Activated CD8-positive, alpha-beta memory T cell treated with anti-CD3 and anti-CD28 coated beads for 48 hours (primary cell): ENCODE measurements at places on chromosomes 16 and 17.
A peak's percentile ranks its signal among the peaks of the same experiment; 100 is the strongest.

- DNase-seq = no peak
These were observed 303.8 kb downstream of the SEC14L1 start for GRCh38 chr17:77444628-77444983.

DNA sequence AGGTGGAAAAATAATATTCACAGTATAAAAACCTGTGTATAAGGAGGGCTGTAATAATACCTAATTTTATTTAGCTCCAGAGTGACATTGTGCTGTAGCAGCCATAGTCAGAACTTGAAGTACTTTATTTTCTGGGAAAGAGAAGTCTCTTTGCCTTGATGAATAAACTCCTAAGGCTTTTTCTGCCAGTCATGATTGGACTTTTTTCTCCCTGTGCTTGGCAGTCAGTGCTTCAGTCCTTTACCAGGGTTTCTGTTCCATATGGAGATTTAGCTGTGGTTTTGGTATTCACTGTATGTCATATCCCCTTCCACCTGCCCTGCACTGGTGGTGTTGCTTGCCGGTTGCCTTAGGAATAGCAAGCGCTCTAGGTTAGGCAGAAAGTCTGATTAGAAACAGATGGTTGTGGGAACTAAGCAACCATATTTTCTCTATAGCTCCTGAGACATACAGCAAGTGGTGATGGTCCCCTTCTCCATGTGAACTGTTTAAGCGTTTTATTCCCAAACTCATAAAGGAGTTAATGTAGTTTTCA is 24.7 kb downstream of the DDX42 start:
- no peak for DNase-seq

DNA sequence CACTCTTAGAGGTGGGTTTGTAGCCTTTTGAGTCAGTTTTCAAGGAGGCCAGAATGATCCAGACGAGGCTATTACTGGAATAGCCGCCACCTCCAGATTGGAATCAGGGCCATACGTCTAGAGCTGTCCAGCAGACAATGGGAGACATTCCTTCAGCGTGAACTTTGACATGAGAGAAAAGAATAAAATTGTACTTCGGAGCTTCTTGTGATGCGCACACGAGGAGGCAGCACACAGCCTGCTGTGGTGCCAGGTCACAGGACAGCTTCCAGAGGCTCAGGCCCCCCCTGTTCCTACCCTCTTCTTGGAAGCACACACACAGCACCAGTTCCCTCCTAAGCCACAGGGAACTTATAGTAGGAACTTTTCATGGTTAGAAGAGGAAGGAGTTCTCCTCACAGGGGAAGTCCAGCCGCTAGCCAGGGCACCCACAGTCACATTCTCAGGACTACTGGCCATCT is 81.0 kb downstream of the VPS53 start:
- DNase-seq = no peak

- DNase-seq = no peak
These were observed 169.3 kb downstream of the RBFOX3 start for GRCh38 chr17:79441356-79442160.

DNA sequence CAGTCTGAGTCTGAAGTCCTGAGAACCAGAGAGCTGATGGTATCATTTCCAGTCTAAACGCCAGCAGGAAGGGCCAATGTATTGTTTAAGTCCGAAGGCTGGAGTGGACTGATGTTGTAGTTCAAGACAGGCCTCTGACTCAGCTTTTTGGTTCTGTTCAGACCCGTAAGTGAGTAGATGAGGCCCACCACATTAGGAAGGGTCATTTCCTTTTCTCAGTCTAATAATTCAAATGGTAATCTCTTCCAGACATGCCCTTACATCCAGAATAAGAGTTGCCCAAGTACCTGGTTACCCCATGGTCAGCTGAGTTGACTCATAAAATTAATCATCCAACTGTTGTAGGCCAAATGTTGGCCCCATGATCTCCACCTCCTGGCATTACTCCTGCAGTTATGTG is 442.6 kb upstream of the HSBP1 start:
- DNase-seq = no peak

DNA sequence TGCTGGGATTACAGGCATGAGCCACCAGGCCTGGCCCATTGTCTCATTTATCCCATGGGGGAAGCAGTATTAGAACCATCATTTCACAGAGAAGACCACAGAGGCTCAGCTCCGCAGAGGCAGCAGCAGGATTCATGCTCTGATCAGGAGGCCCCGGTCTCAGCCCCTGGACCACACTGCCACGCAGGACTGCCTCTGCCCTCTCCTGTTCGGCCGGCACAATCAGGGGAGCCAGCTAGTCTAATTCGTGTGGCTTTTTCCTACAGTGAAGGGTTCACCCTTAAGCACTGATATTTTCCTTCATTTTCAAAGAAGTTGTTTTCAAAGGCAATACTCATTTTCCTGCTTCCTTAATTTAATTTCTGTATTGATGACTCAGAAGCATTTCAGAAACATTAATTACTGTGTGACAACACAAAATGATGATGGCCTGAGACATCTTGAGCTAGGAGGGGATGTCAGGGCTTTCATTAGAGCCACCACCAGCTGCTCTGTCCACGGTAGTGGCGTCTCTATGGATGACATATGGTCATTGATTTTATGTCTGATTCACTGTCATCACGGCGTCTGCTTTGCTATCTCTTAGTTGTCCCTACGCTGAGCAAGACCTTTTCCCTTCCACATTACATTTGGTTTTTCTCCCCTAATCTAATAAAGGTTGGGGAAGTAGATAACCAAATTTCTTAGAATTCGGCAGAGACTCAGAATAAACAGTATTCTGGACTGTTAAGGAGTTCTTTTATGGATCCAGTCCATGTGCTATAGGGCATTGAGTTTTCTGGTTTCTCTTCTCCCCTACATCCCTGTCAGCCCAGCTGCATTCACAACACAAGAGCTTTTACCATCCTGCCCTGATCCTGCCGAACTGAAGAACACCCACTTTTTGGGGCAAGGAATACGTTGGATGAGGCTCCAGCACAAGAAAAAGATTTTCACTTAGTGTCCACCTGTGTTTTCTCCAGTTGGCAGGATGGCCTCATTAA is 314.0 kb downstream of the SLC39A11 start:
- no peak for DNase-seq

GRCh38 chr17:10875984-10876555 is 38.2 kb upstream of the PIRT start:
- peak; percentile 1 for DNase-seq

DNA sequence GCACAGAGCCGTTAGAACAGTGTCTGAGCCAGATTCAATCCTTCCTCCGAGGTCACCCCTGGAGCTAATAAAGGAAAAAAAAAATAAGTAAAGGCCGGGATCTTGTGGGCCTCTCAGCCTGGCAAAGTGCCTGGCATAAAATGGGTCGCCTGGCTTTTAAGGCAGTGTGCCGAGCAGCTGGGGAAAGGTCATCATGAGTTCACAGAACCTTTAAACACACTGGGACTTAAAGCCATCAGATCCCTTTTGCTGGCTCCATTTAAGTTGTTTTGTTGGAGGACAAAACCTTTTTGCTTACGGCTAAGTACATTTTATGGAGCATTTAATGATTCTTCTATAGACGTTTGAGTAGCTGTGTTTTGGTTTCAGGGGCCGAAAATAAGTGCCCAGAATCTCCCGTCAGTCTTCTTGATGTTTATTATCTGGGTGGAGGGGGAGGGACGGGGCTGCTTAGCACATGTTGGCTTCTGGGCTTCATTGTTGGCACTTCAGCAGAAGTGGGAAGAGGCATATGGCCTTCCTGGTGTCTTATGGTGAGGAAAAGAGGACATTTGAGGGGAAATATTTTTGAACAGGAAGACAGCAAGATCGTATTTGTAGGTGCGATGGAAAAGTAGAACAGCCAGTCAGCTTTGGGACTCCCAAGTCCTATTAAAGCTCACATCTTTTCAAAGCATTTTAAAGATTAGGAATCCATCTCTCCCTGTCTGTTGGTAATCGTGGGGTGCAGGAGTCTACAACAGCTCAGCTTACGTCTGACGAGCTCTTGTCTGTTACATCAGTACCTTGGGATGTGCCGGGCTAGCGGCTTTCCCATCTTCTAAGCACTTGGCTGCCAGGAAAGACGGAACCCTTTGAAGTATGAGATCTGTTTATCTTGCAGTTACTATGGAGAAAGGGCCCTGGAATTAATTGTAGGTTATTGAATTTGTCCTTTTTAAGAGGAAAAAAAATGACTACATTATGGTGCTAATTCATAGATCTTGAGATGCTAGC is 31.1 kb downstream of the RBFOX1 start:
- DNase-seq = no peak

- DNase-seq = no peak
These were observed 215.4 kb downstream of the CDH8 start for GRCh38 chr16:61820820-61821219.

DNA sequence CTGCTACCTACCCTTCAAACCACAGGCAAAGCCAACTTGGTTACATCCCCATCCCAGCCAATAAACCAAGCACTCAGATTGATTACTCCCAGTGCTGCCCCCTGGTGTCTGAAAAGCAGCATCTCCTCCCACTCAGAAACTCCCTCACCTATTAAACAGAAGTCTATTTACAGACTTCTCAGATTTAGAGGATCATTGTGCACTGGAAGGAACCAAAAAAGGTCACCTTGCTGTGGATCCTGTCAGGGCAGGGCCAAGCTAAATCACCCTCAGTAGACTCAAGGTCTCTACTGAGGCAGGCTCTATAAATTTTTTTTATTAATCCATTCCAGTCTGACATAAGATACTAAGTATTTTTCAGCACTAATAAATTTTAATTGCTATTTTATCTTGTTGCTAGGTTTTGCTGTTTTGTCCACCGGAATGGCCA is 17.6 kb downstream of the HIGD1B start:
- peak; percentile 23 for DNase-seq

- no peak for DNase-seq
These were observed 196.0 kb upstream of the PSMD7 start for GRCh38 chr16:74100395-74101326.

DNA sequence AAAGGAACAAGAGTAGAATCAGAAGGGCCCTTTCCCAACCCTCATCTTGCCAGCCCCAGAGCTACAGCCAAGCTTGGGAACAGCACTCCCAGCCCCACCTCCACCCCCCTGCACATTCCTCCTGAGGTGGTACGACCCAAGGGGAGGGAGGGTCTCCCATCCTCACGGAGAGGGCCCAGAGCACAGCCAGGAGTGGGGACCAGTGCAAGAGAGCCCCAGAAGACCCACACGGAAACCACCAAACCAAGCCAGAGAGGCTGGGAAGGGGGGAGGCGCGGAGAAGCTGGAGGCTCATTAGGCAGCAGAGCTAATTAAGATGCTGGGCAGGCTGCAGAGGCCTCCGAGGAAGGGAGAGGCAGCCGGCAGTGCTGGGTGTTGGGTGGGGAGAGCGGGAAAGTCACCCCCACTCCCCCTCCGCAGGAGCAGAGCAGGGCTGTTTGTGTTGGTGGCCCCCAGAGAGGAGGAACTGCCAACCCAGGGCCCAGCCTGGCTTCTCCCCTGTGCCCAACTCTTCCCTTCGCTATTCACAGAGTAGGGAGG is 2.4 kb downstream of the CACNB1 start:
- no peak for DNase-seq

- no peak for DNase-seq
These were observed 98.7 kb downstream of the NPIPB11 start for GRCh38 chr16:29307598-29308507.

- DNase-seq = no peak
These were observed 81.7 kb downstream of the IRX5 start for GRCh38 chr16:55012362-55012761.

DNA sequence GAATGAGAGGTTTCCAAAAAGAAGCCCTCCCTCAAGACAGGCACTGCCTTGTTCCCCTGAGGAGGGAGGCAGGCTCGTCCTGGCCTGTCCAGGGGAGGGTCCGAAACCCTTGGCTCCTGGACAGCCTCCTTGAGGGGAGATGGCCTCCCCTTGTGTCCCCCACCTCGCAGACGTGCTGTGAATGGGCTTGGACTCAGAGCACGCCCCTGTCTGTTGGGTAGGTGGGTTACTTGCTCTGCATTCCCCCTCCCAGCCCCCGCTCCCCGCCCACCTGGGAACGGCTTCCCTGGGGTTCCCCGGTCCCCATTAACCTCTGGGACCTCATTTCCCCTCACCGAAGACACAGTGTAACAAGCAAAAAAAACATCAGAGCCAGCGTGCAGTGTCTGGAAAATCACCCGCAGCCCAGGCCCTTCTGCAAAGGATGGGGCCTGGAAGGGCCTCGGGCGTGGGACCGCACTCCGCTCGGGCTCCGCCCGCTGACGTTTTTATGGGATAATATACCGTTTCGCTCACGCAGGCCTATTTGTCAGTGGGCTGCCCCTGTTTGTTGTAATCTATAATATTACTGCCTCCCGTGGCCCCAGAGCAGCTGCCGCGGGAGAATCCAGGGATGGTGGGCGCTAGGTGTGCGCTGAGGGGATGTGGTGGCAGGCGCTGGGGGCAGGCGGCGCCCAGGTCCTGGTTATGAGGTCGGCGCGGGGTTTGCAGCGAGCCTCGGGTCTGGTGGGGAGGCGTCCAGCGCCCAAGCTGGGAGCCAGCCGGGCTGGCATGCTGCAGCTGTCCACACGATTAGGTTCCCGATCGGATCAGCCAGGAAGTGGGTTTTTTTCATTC is 11.1 kb downstream of the BAHCC1 start:
- DNase-seq = no peak

DNA sequence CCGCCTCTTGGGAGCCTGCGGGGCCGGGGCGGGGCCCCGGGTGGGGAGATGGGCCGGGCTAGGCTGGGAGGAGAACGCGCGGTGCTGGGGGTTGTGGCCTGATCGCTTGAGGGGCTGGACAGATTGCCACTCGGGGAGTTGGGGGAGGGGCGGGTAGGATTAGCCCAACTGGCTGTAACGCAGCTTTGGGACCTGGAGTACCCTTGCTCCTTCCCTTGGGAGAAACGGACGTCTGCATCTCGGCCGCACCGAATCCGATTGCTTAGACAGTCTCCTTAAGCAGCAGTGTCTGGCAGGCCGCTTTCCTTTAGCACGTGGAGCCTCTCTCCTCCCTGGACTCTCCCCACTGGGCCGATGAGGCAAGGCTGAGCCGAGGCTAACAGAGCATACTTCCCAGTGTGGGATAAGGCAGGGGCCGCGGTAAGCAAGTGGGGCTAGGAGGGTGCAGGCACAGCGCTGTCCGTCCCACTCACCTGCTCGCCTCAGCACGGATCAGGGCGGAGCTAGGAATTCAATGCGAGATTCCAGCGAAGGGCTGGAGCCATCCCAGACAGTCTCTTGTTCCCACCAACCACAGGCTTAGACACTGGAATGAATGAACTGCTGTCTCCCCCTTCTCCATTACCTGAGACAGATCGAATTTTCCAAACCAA is 540 bp upstream of the ACLY start:
- DNase-seq = no peak

DNA sequence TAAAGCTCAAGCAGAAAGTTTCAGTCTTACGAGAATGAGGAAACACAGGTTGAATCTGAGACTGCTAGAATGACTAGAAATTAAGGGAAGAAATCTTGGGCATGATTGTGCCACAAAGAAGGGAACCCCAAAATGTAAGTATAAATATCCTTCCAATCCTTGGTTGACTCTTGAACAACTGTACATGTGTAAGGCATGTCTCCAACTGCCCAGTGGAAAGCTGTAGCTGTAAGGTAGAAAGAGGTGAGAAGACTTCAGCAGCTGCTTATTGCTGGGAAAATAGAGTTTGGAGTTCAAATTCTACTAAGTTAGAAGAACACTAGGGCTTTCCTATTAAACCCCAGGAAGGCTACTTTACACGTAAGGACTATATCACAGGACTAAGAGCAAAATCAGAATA is 59.7 kb upstream of the NACA2 start:
- DNase-seq = no peak
